NCI-H460 (cell line): ENCODE measurements at places on chromosomes 6 and 20.

DNA sequence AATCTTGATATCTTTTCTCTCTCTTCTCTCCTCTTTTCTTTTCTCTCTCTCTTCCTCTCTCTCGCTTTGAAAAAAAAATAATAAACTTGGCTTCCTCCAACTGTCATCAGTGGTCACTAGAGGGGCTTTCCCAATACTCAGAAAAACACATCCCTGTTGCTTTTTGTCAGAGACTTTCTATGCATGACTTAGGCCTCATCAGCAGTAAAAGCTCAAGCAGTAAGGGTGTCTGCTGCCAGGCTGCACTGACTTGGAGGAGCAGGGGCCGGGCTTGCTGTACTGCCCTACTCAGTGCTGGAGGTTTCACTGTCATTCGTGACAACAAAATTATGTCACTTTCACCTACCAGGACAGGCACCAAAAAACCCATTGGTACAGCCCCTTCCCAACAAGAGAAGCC lies 272.0 kb downstream of the ADGB start:
- no peak for DNase-seq

DNA sequence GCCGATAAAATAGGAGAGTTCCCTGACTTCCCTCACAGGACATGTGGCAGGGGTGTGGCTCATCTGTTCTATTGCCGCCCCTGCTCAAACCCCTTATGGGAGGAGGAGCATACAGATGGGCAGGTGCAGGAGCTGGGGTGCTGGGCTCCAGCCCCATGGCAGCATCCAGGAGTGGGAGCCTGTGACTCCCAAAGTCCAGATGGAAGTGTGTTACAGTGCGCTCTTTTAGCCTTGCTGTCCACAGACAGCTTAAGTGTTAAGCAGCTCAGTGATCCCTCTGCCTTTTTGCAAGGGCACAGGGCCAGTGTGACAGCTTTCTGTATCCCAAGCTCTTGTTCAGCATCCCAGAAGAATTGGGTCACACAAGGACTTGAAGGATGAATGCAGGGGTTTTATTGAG lies 212.3 kb upstream of the MYLIP start:
- no peak for DNase-seq

DNA sequence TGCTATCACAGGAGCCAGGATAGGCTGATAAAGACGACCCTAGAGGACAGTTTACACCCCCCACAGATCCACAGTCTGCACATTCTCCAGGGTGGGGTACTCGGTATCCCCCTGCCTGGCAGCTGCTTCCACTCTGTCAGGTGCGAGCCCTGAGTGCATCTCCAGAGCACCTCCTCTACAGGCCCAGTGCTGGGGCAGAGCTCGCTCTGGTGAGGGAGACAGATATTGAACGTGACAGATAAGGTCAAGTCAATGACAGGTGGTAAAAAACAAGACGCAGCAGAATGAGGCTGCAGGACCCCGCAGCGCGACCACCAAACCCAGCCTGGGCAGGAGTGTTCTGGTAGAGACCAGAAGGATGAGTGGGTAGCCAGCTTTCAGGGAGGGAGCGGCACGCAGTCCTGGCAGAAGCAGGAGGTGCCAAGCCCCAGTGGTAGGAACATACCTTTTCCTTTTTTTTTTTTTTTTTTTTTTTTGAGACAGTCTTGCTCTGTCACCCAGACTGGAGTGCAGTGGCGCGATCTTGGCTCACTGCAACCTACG lies 12.4 kb upstream of the MYL9 start:
- DNase-seq: no peak

DNA sequence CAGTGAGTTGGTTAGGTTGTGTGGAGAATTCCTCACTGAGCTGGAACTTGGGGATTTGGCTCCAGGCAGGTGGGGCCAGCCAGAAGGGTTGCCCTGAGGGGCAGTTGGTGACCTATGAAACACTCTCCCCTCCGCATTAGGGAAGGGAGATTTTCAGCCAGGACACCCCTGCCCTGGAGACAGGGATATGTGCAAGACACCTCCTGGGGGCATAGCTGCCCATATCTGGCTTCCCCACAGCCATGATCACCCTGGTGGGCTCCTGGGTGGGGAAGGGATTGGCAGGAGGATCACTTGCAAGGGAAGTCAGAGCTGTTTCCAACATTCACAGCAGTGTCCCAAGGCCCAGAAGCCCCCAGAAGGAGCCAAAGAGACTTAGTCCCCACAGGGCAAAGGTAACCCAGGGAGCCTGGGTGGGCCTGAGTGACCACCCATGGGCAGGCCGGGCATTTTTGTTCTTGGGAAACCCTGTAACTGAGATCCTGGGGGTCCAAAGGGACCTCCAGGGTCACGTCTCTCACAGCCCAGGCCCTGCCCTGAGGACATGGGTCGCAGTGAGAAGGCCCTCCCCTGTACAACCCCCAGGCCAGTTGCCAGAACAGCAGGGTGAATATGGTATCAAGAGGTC lies 145.8 kb downstream of the MRPL14 start:
- DNase-seq: no peak

DNA sequence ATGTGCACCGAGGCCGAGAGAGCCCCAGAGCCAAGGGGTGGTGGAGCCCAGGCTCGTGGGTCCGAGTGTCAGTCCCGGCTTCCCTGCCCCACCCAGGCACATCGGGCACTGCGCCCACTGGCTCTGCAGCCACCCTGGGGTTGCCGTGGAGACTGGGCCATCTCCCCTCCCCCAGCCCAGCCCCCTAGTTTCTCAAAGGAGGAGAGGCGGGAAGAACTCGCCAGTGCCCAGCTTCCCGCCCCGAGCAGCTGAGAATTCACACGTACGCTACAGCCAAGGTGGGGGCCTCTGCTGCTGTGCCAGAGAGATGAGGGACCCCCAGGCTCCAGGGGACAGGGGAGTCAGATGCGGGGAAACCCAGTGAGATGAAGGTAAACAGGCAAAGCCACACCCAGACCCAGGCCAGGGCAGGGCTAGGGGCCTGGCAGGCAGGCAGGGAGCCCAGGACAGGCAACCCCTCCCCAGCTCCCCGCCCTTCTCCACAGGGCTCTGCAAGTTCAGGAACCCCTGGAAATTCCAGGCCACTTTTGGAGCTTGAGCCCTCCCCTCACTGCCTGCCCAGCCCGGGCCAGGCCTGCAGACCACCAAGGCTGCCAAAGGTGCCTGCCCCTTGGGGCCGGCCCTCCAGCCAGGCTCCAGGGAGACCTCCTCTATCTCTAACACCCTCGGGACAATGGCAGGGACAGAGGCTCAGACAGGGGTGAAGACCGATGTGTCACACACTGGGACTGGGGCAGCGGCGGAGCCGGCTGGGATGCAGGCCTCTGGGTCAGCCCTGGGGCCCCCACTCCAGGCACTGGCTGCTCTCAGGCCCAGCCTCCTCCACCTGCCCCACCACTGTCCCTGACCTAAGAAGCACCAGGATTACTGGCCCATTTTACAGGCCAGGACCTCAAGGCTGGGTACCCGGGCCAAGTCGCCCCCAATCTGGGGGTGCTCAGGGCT lies 6.0 kb downstream of the LAMA5 start:
- DNase-seq: peak; percentile 83

DNA sequence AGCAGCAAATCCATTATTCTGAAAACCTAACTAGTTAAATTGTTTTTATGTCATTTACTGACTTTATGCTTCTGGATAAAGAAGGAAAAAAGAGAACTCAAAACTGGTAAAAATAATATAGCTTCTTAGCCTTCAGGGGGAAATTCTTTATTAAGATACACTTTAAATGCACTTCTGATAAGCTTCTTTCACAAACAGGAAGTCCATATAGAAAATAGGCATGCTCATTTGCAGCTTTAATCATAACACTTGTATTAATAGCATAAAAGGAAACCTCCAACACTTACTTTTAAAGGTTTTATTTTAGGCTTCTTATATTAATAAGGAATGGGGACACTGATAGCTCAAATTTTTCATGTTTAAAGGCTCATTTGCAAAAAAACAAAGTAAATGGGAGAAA lies 538.0 kb upstream of the SLC35B3 start:
- DNase-seq: no peak

GRCh38 chr6:125165256-125165655 lies 11.7 kb downstream of the TPD52L1 start:
- DNase-seq: no peak

DNA sequence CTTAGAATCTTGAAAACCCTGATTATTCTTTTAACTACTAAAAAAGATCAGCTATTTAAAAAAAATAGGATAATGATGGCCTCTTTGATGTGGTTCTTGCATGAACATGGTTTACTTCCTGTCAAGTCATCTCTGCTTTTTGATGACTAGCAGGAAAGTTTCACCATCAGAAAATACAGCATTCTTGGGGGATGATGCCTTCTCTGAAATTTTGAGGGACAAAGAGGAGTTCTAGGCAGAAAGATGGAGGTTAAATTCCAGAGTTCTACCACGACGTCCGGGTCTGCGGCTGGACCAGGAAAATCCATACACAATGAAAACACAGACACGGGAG lies 130.4 kb downstream of the OLIG3 start:
- DNase-seq: no peak

GRCh38 chr6:11083491-11083890 lies 10.1 kb upstream of the SMIM13 start:
- DNase-seq: no peak

DNA sequence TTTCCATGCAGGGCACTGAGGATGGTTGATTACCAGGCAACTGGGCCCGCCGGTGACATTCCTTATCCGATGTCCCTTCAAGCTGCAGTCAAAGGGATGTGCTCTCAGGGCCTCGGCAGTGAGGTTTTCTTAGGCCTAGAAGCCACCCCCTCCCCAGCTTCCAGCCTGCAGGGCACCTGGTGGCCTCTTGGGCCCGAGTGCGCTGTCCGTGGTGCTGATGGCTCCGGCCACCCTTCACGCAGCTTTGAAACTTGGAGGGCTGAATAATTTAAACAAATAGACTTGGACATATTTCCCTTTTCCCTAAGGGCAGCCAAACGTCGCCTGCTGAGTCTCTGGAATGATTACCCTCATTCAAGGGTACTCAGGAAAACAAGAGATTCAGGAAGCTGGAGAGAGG lies 8.9 kb upstream of the MLN start:
- no peak for DNase-seq

DNA sequence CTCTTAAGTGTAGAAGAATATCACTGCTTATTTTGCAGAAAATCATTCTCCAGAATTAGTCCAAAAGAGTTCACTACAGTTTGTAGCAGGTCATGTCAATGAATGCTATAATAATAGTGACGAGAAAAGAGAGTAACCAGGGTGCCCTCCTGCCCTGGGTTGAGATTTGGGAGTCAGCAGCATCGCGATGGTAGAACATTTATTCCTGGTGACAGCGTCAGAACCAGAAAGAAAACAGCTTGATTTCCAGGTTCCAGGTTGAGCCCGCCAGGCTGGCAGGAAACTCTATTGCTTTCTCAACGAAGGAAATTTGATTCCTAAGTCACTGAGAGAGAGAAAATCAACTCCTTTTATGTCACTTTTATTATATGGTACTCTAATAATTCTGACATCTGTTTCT lies 550.3 kb downstream of the QKI start:
- DNase-seq: no peak

DNA sequence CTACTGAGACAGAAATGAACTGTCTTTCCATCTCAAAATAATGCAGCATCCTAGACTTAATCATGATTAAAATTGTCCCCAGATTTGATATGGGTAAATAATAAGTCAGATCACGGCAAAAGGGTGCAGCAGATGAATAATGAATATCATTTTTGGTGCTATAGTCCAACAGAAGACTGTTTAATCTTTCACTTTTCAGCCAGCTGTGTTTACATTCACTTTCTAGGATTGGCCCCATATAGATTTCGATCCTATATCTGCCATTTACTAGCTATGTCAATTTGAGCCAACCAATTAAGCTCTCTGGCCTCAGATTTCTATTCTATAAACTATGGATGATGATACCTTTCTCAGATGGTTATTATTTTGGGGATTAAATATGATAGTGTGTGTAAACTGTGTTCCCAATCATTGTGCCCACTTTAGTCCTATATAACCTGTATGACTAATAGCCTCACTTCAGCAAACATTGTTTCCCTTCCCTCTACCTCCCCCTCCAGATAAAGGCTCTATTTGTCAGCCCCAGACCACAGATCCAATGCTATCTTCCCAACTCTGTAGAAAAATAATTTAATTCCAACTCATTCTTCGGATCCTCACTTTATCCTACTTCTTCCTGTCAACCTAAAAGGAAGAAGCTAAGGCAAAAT lies 53.6 kb upstream of the NT5E start:
- no peak for DNase-seq

- DNase-seq: no peak
Measured at GRCh38 chr6:85096976-85097375, 332.6 kb upstream of the TBX18 start.

GRCh38 chr6:87729965-87730719 lies 28.1 kb upstream of the AKIRIN2 start:
- no peak for DNase-seq

DNA sequence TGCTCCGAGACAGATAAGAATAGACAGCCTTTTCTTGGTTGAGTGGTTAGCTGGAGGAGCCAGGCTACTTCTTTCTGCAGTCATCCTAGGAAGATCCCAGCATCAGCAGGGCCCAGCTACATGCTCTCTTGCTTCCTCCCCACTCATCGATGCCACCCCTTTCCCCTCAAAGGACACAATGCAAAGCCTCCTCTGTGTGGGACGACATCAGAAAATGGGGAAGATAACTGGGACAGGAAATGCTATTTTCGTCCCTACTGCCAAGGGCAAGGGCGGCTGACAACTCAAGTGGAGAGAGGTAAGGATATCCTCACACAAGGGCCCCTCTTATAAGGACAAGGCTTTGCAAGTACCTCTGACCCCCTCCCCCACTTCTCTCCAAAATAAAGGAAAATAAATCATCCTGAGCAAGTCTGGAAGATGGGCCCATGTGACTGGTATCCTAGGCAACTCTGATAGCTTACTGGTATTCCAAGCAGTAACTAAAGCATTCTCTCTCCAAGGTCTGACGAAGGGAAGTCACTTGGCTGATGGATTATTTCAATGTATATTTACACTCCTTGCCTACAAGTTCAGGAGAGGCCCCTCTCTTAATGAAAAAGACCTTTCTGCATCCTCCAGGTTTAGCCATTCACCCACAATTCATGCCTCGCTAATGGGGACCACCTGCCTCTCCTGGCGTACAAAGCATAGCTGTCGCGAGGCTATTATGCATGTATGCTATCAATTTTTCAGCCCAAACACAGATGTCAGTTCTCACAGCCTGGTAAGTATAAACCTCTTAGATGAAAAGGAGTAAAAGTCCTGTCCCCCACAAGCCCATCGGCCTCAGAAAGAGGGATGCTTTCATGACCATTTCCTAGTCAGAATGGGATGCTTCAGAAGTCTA lies 11.3 kb downstream of the ELMO2 start:
- no peak for DNase-seq

DNA sequence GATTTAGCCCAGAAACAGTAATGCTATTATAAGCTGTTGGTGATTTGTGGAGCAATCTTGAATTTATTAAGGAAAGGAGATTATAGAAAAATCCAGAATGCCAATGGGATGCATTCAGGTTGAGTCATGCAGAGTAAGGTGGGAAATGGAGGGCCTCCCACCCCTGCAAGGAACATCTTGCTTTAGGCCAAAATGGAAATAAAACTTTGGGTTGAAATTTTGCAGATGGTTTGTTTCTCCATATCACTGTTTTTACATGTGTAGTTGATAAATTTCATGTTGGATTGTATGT lies 152.4 kb downstream of the BCAS1 start:
- no peak for DNase-seq

DNA sequence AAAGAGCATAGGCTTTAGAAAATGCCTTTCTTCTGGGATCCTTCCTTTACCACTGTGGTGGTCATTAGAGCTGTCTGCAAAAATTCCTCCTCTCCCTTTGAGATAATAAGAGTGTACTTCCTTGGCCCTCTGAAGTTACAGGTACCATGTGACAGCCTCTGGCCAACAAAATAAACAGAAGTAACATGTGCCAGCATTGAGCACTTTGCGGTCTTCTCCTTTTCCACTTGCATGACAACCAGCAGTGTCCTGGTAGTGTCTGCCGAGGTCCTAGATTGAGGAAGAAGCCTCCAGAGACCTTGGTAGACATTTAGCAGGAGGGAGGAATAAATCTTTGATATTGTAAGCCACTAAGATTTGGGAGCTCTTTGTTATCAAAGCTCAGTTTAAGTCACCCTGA lies 87.5 kb upstream of the ARID1B start:
- DNase-seq: no peak
